ENCODE measurements at places on chromosomes 1 and 21. TPM values are rescaled to one million over a fixed set of nuclear protein-coding genes. Genes with fewer than 3 reads are reported as not detected.

RAP1GAP gene
- total RNA-seq = 2.2 TPM

- DNase-seq = no peak
These were observed 61.0 kb upstream of the ATP1A1 start for GRCh38 chr1:116311756-116312680.

ZBTB18 gene
- 8.6 TPM for total RNA-seq

UBASH3A gene
- 0.47 TPM for total RNA-seq

GPR153 gene
- 13.7 TPM for total RNA-seq

- no peak for DNase-seq
These were observed 16.2 kb upstream of the ACTN2 start for GRCh38 chr1:236670060-236670459.

INKA2 gene
- 5.1 TPM for total RNA-seq

CRYZL1 gene
- 47.5 TPM for total RNA-seq

- DNase-seq = no peak
These were observed 120.2 kb upstream of the KCNE2 start for GRCh38 chr21:34243562-34243961.

RNU1-2 gene
- under 0.01 TPM for total RNA-seq

ARHGAP30 gene
- 5.6 TPM for total RNA-seq

DNA sequence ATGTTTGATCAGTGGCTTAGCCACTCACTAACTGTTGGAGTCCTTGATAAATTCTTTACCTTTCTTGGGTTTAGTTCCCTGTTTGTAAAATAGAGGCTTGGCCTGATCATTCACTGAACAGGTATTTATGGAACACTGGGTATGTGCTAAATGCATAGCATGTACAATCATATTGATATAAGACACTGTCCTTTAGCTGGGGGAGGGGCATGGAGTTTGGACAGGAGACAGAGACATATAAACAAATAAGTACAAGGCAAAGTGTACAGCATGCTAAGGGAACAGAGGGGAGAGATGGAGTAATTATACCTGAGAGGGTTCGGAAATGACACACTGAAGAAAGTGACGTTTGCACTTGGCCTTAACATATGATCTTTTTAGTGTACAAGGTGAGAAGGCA lies 124.3 kb upstream of the CACNA1E start:
- DNase-seq = no peak

DNA sequence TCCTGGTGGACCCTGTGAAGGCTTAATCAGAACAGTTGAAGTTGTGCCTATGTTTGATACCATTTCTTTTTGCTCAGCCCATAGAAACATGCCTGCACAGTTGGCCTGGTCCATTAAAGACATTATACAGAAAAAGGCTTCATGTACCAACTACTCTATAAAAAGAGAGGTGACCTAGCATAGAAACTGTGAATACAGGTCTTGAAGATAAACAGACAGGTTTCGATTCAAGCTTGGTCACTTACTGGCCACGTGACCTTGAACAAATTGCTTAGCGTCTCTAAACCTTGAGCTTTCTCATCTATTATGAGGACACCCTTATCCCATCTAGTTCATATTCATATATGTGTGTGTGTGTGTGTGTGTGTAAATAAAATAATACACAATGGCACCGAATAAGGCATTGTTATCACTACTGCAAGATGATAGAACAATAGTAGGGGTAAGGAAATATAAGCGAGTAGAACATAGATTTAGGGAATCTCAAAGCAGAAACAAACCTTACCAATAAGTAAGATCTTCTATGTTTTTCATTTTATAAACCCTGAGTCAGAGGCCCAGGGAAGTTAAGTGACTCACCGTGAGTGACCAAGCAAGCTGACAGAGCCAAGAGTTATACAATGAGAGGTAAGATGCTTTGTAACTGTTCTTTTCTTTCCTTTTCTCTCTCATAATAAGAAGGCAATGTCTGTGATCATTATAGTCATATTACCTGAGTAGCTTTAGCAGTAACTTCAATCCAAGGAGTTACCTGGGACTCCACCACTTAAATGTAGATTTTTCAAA lies 476.8 kb upstream of the DEPDC1 start:
- no peak for DNase-seq

NDC1 gene
- total RNA-seq = 6.2 TPM

TPR gene
- total RNA-seq = 107 TPM

- DNase-seq = no peak
These were observed 470.3 kb upstream of the NCAM2 start for GRCh38 chr21:20527731-20528460.

SMCP gene
- not detected for total RNA-seq

GNG5 gene
- total RNA-seq = 49.1 TPM

- DNase-seq = no peak
These were observed 156.9 kb downstream of the RUNX1 start for GRCh38 chr21:34892209-34892608.

PALMD gene
- 19.9 TPM for total RNA-seq

- DNase-seq = no peak
These were observed 300.3 kb downstream of the GRIK1 start for GRCh38 chr21:29639366-29640079.

DNA sequence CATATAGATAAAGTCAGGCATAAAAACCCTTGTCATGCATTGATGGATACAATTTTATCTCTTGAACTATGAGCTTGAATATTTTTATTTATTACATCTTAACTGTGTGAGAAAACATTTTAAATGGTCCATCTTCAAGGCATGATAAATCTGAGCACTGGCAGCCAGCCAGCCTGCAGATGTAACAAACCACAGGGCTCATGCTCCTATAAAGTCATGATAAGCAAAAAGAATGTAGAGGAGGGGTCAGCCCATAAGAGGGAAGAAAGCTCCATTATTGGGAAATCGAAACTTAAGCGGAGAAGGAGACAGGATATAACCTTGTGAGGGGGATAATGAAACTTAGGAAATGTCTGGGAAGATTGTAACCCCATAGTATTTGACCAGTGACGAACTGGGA lies 839.0 kb downstream of the LRRIQ3 start:
- no peak for DNase-seq

DNA sequence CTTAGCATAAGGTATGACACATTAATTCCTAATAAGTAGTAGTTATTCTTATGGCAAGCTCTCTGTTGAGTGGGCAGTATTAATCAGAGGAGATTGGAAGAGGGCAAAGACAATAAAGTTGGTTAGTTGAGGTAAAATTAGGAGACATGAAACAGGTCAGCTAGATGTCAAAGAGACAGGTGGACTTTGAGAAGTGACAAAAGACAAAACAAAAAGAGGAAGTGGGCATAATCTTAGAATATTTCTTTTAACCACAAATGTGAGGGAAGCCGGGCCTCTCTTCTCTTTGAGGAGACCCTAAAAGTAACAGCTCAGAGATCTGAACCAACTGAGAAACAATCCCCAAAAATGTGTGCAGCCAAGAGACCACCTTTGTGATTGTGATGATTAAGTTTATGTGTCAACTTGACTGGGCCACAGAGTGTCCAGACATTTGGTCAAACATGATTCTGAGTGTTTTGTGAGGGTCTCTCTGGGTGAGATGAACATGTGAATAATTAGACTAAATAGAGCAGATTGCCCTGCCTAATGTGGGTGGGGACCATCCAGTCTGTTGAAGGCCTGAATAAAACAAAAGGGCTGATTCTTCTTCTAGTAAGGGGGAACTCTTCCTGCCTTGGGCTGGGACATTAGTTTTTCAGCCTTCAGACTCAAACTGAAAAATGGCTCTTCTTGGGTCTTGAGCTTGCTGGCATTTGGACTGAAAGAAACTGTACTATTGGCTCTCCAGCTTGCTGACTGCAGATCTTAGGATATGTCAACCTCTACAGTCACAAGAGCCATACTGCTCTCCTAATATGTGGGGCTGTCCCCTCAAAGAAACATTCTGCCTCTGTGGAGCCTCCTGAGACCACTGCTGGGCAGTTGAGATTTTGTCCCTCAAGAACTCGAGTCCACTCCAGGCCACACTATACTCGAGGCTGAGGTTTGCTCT lies 40.0 kb downstream of the FCRL5 start:
- DNase-seq = no peak

UHMK1 gene
- 36.8 TPM for total RNA-seq

HSPB7 gene
- total RNA-seq = 30.9 TPM

CELA2B gene
- total RNA-seq = not detected

- DNase-seq = no peak
These were observed 93.2 kb upstream of the HNRNPU start for GRCh38 chr1:244957525-244957924.

GRCh38 chr1:247102381-247102780 lies 1.8 kb downstream of the ZNF669 start:
- DNase-seq = no peak

DNA sequence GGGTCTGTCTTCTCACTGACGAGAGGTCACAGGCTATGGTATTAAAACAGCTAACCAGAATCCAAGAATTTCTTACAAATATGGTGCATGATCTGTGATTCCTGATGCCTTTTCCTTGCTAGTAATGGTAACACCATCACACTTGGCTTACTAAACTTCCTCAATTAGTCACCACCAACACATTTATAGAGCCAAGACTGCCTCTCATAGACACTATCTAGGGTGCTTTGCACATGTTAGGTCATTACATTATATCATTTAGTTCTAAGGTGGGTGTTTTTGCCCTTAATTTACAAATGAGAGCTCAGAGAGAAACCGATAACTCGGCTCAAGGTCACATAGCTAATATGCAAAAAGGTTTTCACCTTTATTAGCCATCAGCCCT lies 8.7 kb downstream of the KIF21B start:
- DNase-seq = no peak

- no peak for DNase-seq
These were observed 26.7 kb downstream of the SLC26A9 start for GRCh38 chr1:205916541-205916940.

GRCh38 chr1:97144527-97144926 lies 422.9 kb downstream of the PTBP2 start:
- DNase-seq = no peak

DNA sequence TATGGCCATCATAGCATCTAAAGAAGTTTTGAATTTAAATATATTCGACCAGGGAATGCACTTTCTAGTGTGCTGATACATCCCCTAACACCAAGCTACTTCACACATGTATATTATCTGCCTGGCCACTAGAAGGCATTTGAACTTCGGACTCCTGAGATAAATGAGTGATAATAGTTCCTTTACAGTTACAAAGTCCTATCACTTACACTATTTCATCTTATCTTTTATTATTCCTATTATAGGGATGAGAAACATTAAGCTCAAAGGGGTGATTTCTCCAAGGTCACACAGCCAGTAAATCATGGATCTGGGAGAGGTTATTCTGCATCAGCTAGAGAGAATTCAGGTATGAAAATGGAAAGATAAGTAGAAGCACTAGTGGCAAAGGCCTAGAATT lies 40.3 kb downstream of the GPATCH2 start:
- no peak for DNase-seq

SPRR1B gene
- not detected for total RNA-seq

- no peak for DNase-seq
These were observed 141.4 kb upstream of the CACYBP start for GRCh38 chr1:174858301-174858700.

DNA sequence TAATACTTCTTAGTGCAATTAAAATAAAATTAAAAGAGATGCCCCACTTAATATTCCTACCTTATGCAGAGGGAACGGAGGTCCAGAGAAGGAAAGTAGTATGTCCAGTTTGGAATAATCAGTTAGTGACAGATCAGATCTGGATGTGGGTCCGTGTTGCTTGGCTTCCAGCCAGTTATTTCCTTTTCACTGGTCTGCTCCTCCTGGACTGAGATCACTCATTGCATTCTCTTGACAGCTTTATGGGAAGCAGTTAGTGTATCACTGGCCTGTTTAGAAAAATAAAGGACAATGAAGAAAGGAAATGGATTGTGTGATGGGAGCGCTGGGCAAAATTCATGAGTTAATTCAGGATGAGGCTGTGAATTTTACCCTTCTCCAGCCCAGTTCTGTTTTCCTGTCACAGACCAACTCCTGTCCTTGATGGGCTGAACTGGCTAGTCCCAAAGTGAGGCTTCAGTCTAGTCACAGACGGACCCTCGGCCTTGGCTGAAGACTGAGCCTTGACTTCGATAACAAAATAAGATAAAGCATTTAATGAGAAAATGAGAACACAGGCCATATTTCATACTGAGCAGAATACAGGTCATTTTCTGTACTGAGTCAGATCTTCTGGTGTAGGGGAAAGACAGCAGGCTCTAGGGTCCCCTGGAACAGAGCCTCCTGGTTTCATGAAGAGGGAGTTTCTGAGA lies 85.2 kb upstream of the TRABD2B start:
- DNase-seq = no peak

DMRTA2 gene
- not detected for total RNA-seq

GRCh38 chr1:96238426-96238825 lies 483.2 kb upstream of the PTBP2 start:
- DNase-seq = no peak

RNF2 gene
- total RNA-seq = 21.3 TPM

DNA sequence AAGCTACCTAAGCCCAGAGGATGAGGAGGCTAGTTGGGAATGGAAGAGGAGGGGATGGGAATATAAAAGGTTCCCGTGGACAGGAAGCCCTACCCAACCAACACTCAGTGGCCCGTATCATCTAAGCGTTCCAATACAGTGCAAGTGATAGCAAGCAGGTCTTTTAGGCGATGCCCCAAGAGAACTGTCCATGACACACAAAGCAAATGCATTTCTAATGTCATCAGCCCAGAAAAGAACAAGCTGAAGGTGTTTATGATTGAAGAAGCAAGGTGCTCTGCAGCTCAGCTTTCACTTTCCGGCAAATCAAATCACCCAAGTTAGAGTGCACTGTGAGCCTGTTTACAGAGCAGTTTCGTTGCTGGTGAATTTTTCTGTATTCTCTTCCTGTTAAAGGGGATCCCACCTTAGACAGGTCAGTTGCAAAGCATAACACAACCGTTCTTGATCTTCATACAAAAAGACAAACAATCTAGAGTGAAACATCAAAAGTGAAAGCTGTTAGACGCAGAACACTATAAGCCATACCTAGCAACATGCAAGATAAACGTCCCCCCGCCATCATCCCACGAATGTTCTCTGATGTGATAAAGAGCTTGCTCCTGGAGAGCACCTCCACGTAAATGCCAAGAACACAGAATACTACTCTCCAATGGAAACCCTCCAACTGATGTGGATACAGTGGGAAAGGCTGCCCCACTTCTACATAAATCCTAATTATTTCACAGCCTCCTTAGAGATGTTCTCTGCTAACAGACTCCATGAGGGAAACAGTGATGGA lies 54.0 kb downstream of the PGBD5 start:
- DNase-seq = no peak

FMN2 gene
- total RNA-seq = 2.4 TPM

- no peak for DNase-seq
These were observed 1.7 kb downstream of the RHOU start for GRCh38 chr1:228736844-228737445.

All from ovary (tissue), 10 donors.